Fibroblast of lung (primary cell): ENCODE measurements at places on chromosomes 4 and X. TPM values are rescaled to one million over a fixed set of nuclear protein-coding genes. Genes with fewer than 3 reads are reported as not detected.

Gene PCSK1N
- total RNA-seq = 0.17 and 0.51 TPM in 2 replicates

Gene H2BW2
- not detected in 2 replicates for total RNA-seq

Gene PDGFC
- 67.3 and 103 TPM in 2 replicates for total RNA-seq

Gene GABRQ
- under 0.01 TPM in 1 of 2 replicates, not detected in the other for total RNA-seq

Gene GATA1
- total RNA-seq = not detected in 2 replicates

Gene CCKAR
- under 0.01 and 0.83 TPM in 2 replicates for total RNA-seq

Gene MAGEB2
- total RNA-seq = not detected in 2 replicates

Gene CT45A5
- total RNA-seq = not detected in 2 replicates

Gene PRSS12
- total RNA-seq = 27.5 and 59.9 TPM in 2 replicates

Gene SLC49A3
- total RNA-seq = 3.9 and 5.1 TPM in 2 replicates

Gene UGT2B10
- total RNA-seq = not detected in 2 replicates

Gene ABLIM2
- 0.26 and 0.66 TPM in 2 replicates for total RNA-seq

Gene NDST3
- total RNA-seq = not detected in 2 replicates

Gene TREX2
- total RNA-seq = 1.8 and 3.1 TPM in 2 replicates

Gene MMRN1
- under 0.01 TPM in 2 replicates for total RNA-seq

Gene GNRHR
- total RNA-seq = not detected in 2 replicates

Gene ZNF711
- 0.50 and 1.0 TPM in 2 replicates for total RNA-seq

Gene ADGRL3
- total RNA-seq = under 0.01 and 0.26 TPM in 2 replicates

Gene AWAT2
- not detected in 2 replicates for total RNA-seq

Gene STS
- total RNA-seq = 1.8 and 5.0 TPM in 2 replicates

Gene LUZP4
- total RNA-seq = not detected in 2 replicates

Gene SH3TC1
- total RNA-seq = 3.9 and 11.6 TPM in 2 replicates

Gene BMX
- not detected in 2 replicates for total RNA-seq

Gene SH2D1A
- not detected in 2 replicates for total RNA-seq

Gene TENM3
- 3.6 and 7.4 TPM in 2 replicates for total RNA-seq

Gene TCEAL6
- total RNA-seq = not detected in 2 replicates

Gene PKD2
- 101 and 109 TPM in 2 replicates for total RNA-seq

Gene FAM241A
- total RNA-seq = 0.51 and 1.2 TPM in 2 replicates

Gene CXorf38
- total RNA-seq = 6.2 and 12.4 TPM in 2 replicates

Gene BEX4
- 11.1 and 20.3 TPM in 2 replicates for total RNA-seq

Gene RAB40AL
- 0.26 and 0.33 TPM in 2 replicates for total RNA-seq

Gene CLNK
- not detected in 2 replicates for total RNA-seq

Gene CABS1
- total RNA-seq = not detected in 2 replicates

Gene RBMXL3
- not detected in 2 replicates for total RNA-seq

Gene C4orf51
- not detected in 2 replicates for total RNA-seq

Gene CT55
- total RNA-seq = not detected in 2 replicates

Gene FAM149A
- 9.4 and 11.3 TPM in 2 replicates for total RNA-seq

Gene P2RY4
- total RNA-seq = under 0.01 TPM in 2 replicates

Gene SCML1
- 7.7 and 11.4 TPM in 2 replicates for total RNA-seq
